ENCODE measurements at places on chromosomes 2 and 18. TPM values are rescaled to one million over a fixed set of nuclear protein-coding genes. Genes with fewer than 3 reads are reported as not detected.

The DNAJC5G gene
- total RNA-seq, result not detected

GRCh38 chr18:35355140-35355618, 11.0 kb upstream of the ZNF24 start:
- peak; percentile 67 for DNase-seq

DNA sequence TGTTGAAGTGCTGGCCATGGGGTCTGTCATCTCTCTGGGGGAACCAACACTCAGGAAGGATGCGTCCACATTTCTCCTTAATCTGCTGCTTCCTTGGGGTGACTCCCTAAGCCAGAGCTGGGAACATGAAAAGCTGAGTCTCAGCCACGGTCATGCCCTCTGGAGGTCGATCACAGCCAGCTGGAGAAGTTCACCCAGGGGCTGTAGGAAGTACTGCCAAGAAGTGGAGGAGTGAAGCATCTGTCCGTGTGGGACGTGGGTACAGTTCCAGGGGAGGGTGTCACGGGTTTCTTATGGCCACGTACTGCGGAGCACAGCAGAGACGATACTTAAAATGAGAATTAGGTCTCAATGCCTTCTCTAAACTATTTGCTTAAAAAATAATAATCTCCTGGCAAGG, 42.4 kb upstream of the IGFBP2 start:
- DNase-seq, result no peak

DNA sequence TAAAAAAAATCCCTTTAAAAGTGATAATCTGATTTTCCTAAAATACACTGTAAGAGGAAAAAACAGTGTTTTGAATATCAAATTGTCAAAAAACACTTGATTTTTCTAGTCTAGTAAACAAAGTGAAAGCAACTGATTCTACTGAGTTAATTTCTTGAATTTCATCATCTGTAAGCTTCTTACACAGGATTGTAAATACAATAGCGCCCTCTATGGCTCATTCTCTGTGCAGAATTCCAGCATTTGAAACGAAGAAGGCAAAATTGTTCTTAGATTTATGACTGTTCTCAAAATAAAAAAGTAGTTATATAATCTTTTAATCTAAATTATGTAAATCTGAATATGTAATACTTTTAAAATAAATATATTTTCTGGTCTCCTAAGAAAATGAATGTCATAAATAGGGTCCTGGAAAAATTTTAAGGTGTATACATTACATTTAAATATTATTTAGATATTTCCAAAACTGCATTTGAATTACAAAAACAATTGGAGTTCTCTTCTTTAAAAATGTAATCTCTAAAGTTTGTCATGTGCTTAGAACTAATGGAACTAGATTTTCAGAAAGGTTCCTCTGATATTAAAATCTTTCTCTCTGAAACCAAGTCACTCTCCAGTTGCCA, 176.9 kb upstream of the MC4R start:
- DNase-seq, result no peak

GRCh38 chr18:58042826-58043490, 1.1 kb upstream of the NEDD4L start:
- DNase-seq, result no peak

GRCh38 chr2:74930811-74931486, 27.5 kb upstream of the POLE4 start:
- no peak for DNase-seq

- DNase-seq, result no peak
These were observed 63.7 kb upstream of the OTOF start for GRCh38 chr2:26541401-26542193.

GRCh38 chr18:75173125-75173432, 35.9 kb downstream of the PTGR3 start:
- DNase-seq, result no peak

DNA sequence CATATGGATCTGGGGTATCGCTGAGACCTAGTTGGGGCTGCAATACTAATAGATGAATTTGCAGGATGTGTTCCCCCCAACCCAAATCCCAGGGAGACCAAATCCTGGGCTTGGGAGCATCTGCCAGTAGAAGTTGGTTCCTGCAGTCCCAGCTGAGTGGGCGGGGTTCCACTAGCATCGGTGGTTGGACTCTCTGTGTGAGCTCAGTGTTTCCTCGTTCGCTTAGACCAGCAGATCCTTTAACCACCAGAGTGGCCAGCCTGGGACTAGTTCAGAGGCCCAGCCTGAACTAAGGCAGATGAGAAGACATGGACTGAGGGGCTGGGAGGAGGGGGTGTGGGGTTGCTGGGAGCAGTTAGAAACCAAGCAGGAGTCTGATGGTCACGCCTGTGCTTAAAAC, 40.7 kb downstream of the PCARE start:
- DNase-seq, result no peak

The RGPD3 gene
- total RNA-seq, result 0.12 TPM

DNA sequence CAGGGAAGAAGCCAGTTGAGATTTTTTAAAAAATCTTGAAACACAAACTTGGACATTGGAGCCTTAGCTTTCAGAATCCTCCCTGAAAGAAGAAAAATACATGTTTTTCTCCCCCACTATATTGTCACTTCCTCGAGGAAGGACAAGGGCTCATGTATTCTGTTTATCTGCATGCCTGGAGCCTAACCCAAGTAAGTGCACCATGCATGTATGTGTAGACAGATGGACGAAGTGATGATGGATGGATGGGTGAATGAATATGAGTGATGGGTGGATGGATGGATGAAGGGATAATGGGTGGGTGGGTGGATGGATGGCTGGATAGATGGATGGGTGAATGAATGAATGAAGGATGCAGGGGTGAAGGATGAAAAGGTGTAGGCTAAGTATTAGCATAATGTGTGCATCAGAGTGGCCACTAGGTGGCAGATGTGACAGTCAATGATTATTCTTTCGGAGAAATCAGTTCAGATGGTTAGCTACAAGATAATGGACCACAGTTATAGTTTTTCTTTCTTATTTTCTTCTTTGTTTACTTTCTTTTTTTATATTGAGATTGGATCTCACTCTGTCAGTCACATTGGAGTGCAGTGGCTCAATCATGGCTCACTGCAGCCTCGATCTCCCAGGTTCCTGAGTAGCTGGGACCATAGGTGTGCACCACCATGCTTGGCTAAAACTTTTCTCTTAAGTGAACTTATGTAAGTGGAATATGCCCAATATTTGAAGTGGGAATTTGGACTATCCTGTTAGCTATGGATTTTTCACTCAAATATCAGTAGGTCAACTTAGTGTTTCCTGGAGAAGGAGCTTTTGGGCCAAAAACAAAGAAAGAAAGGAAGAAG, 18.5 kb upstream of the CCDC93 start:
- no peak for DNase-seq

Measured in upper lobe of right lung (tissue), 1 donor.